Cardiac muscle cell (in vitro differentiated cells and primary cell): ENCODE measurements at places on chromosomes 5 and 9. TPM values are rescaled to one million over a fixed set of nuclear protein-coding genes. Genes with fewer than 3 reads are reported as not detected.

Gene OR1Q1
- not detected in 2 replicates for total RNA-seq

Gene HRH2
- 15.6 and 23.3 TPM in 2 replicates for total RNA-seq

Gene LIX1
- 68.1 and 108 TPM in 2 replicates for total RNA-seq

Gene FAM200C
- total RNA-seq = 6.3 and 8.8 TPM in 2 replicates

Gene SEC16A
- total RNA-seq = 33.5 and 39.5 TPM in 2 replicates

Gene GMCL2
- not detected in 2 replicates for total RNA-seq

Gene PCDHGA3
- total RNA-seq = 1.5 and 3.2 TPM in 2 replicates

Gene CAPSL
- not detected in 2 replicates for total RNA-seq

Gene PAEP
- total RNA-seq = not detected in 2 replicates

Gene RNF180
- 9.1 and 9.7 TPM in 2 replicates for total RNA-seq

Gene OR1J2
- total RNA-seq = not detected in 2 replicates

Gene DAB2
- total RNA-seq = 7.5 and 11.4 TPM in 2 replicates

Gene SPOCK1
- 2.6 and 14.0 TPM in 2 replicates for total RNA-seq

Gene PPP1R26
- total RNA-seq = 43.1 and 62.2 TPM in 2 replicates

Gene FCHO2
- total RNA-seq = 6.6 and 7.5 TPM in 2 replicates

Gene CARD6
- 0.11 and 0.12 TPM in 2 replicates for total RNA-seq

Gene IL9
- total RNA-seq = not detected in 2 replicates

Gene ADAMTS16
- total RNA-seq = not detected in 2 replicates

Gene PCDHB8
- 17.2 and 20.8 TPM in 2 replicates for total RNA-seq

Gene CMBL
- total RNA-seq = 1.3 TPM in 2 replicates

Gene GRIA1
- total RNA-seq = 2.3 and 4.1 TPM in 2 replicates
